ENCODE measurements at places on chromosomes 13 and 19.

DNA sequence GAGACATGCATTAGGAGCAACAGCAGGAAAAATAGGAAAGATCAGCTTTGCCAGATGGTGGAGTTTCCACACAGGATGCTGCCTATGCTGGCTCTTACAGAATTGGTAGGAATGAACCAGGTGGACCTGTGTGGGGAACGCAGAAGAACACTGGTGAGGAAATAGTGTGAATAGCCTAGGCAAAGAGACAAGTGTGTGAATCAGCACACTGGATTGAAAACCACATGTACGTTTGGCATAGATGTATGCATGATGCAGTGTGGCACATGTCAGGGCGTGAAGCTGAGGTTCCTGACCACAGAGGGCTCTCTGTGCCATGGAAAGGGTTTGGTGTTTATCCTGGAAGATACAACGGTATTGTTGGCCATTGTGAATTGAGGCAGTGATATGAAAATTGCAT lies 156.5 kb upstream of the SLC10A2 start:
- DNase-seq, result peak; percentile 90

- no peak for DNase-seq
Measured at GRCh38 chr13:111215081-111216047, 100.3 kb downstream of the ARHGEF7 start.

DNA sequence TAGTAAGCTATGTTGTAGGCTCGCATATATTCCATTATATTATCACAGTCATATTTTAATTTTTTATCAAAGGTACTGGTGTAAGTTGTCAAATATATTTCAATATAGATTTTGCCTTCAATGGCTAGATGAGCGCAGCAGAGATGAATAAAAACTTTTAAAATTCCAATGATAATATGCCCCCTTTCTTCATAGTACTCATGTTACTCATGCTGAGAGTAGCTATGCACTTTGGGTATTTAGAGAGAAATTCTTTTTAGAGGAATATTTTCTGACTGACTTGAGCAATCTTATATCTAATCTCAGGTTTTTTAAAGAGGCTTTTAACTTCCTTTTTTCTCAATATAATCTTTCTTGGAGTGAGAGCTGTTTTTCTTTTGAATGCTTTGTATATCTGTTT lies 11.4 kb downstream of the ZNF254 start:
- no peak for DNase-seq

GRCh38 chr13:72805676-72806346 lies 23.9 kb downstream of the PIBF1 start:
- no peak for DNase-seq

DNA sequence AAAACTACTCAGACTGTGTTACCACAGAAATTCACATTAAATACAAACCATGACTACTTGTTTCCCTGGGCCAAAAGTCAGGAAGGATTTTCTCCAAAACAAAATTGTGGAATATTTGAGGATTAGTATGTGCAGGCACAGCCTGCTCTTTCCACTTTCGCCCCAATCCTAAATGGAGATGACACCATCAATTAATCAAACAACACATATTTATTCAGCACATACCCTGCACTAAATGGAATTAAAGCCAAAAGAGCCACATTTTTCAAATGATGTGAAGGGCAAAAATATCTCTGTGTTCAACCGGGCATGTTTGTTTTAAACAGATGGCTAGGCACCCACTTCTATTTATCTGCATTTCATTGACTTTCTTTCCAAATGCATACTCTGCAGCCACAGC lies 523.1 kb downstream of the DCT start:
- DNase-seq, result no peak

DNA sequence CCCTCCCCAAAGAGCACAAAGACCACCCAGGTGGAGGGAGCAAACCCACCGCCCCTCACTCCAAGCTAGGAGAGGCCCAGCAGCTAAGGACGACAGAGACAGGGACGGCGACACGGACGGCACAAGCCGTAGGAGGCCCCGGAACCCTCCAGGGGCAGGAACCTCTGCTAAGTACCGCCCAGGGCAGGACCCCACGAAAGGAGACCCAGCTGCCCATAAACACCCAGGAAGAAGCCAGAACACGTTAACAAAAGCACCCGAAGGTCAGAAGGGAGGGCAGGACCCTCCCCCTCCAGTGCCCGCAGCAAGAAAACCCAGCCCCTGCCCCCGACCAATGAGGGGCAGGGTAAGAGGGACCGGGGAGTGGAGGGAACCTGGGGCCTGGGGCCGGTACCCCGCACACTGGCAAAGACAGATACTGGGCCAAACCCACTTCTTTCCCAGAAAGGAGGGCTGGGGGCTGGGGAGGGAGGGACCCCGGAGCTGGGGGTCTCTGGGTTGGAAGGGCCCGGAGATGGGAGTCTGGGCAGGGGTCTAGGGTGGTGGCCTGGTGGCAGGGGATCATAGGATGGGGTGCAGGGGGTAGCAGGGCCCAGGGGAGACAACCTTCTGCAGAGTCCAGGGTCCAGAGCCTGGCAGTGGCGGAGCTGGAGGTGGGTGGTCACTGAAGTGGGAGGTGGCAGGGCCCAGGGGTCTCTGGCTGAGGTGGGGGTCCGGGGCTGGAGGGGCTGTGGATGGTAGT lies 2.4 kb downstream of the BTBD2 start:
- DNase-seq, result no peak

DNA sequence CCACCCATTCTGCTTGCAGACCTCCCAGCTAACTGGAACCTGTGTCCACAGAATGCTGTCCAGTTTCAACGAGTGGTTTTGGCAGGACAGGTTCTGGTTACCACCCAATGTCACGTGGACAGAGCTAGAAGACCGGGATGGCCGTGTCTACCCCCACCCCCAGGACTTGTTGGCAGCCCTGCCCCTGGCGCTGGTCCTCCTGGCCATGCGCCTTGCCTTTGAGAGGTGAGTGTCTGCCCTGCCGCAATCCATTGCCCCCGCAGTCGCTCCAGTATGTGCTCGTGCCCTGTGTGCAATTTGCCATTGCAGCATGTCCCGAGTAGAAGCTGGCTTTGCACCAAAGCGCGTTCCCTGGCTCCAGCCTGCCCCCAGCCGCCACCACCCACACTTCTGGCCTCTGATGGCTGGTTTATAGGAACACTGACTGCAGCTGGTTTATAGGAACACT lies 41.9 kb downstream of the CERS4 start:
- DNase-seq, result no peak

DNA sequence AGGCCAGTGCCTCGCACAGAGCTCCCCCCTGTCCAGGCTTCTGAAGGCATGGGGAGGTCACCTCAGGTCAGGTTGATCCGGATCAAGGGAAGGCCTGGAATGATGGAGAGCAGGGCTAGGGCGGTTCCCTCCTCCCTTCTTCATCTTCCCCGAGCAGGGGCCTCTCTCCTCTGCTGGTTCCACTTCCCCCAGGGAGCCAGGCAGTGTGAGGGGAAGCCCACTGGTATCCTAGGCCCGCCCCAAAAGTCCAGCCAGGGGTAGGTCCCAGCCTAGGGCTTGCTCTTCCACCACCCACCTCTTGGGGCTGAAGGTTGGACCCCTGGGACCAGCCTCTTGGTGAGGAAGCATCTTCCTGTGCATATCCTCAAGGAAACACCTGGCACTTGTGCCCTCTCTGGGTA lies 16.4 kb upstream of the PRR19 start:
- DNase-seq, result no peak

DNA sequence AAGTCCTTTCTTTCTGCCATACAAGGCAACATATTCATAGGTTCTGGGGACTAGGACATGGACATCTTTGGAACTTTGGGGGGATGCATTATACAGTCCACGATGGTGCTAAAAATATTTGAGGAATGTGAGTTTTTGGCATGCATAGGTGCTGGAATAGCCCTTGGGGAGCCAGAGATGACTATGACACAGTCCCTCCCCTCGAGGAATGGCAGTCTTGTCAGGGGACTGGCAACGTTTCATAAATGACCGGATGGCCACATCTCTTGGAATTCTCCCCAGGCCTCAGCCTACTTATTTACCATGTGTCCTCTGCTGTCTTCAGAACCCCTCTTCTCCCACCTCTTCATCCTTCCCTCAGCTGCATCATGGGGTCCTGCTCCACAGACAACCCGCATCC lies 13.6 kb downstream of the MEIOSIN start:
- DNase-seq, result no peak

DNA sequence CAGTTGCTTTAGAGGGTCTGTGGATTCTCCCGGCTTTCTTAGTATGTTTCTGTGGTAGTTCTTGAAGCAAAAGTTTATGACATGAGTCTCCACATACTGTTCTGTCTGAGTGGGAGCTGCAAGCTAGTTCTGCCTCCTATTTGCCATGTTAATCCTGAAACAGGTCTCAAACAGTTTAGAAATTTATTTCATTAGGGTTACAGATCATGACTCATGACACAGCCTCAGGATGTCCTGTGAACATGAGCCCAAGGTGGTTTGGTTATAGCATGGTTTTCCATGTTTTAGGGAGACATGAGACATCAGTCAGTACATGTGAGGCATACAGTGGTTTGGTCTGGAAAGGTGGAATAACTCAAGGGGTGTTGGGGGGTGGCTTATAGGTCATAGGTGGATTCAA lies 77.5 kb downstream of the FNDC3A start:
- DNase-seq, result no peak

- DNase-seq, result no peak
Measured at GRCh38 chr19:47471733-47472457, at the start of gene SLC8A2. TSS of gene SLC8A2 (minus strand) at chr19:47471893. CDS start at chr19:47466403, 5,490 bp downstream.

DNA sequence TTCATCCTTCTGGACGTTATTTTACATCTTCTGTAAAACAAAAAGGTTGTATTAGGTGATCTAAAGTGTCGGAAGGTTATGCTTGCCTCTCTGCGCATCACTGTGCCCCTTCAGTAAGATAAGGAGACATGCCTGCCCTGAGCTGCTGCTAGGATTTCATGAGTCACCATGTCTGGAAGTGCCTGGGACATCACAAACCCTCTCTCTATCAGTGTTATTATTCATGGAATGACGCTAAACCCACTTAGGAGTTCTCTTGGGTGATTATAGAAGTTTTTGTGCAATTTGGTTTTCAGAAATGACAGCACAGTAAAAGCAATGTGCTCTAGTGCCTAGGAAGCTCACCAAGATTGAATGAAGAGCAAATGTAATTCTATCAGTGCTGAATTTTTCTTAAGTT lies 617.7 kb downstream of the DCT start:
- DNase-seq, result no peak

DNA sequence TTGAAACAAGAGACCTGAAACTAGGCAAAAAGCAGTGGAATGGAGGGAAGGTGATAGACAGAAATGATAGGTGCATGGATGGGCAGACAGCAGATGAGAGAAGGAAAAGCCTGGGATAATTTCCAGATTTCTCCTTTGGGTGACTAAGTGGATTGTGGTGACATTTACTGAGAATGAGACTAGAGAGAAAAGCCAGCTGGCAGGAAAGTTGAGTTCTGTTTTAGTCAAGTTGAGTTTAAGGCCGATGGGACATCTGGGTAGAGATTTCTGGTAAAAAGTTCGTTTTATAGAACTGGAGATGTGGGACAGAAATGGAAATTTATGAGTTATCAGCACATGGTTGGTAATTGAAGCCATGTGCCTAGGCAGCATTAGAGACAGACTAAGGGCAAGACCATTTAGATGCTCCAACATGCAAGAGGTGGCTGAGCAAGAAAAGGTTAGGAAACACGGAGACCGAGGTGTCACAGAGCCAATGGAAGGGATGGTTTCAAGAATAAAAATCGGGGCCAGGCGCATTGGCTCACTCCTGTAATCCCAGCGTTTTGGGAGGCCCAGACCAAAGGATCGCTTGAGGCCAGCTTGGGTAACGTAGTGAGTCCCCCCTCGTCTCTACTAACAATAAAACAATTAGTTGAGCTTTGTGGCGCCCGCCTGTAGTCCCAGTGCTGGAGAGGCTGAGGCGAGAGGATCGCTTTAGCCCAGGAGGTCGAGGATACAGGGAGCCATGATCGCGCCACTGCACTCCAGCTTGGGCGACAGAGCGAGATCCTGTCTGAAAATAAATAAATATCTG lies 9.6 kb upstream of the DGKH start:
- DNase-seq, result no peak

DNA sequence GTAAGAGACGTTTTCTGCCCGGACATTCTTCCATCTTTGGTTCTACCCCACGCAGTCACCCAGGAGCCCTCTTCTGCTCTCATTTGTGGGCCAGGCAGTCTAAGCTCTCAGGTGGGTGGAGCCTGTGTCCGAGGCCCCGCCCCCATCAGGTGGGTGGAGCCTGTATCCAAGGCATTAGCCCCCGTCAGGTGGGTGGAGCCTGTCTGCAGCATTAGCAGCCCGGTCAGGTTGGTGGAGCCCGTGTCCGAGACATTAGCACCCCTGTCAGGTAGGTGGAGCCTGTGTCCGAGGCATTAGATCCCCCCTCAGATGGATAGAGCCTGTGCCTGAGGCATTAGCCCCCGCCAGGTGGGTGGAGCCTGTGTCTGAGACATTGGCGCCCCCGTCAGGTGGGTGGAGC lies 45.5 kb upstream of the C13orf46 start:
- DNase-seq, result no peak

DNA sequence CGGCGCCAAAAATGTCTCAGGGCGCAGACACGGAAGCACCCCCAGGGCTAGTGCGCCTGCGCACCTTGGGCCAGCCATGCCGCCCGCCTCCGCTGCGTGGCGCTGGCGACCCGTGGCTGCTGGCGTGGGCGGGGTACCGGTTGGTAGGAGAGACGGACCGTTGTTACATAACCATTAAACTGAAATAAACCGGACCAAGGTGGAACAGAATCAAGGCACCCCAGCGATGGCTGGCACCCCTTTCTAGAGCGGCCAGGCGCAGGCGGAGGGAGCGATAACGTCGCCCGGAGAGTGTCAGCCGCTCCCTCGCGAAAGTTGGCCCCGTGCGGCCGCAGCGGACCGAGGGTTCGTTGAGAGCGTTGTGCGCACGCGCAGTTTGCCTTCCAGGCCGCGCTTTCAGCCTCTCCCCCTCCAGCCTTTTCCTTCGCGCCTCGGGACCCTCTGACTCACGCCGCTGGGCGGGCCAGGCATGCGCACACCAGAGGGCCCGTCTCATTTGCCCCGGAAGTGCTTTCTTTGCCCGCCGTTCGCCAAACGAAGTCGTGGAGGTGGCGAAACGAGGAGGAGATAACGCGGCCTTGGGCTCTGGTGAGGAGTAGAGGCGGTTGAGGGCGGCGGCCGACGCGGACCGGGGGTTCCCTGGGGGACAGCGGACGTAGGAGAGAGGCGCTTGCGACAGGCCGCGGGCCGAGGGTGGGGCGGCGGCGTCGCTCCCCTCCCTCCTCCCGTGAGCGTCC lies at the start of the genes PLEKHJ1 and SF3A2:
Gene PLEKHJ1, minus strand, starts transcription at position 16 of the 737 bp plus-strand sequence. CDS start 81 bp downstream, outside the sequence.
Gene SF3A2, plus strand, starts transcription at position 511 of the 737 bp plus-strand sequence. CDS start 6,595 bp downstream, outside the sequence.
- peak; percentile 72 for DNase-seq

- DNase-seq, result no peak
Measured at GRCh38 chr13:112895521-112896465, 73.2 kb upstream of the MCF2L start.

GRCh38 chr19:49997709-49998108 lies 27.5 kb downstream of the VRK3 start:
- DNase-seq, result no peak

GRCh38 chr19:58361900-58362271 lies 665 bp downstream of the ZNF497 start:
- no peak for DNase-seq

DNA sequence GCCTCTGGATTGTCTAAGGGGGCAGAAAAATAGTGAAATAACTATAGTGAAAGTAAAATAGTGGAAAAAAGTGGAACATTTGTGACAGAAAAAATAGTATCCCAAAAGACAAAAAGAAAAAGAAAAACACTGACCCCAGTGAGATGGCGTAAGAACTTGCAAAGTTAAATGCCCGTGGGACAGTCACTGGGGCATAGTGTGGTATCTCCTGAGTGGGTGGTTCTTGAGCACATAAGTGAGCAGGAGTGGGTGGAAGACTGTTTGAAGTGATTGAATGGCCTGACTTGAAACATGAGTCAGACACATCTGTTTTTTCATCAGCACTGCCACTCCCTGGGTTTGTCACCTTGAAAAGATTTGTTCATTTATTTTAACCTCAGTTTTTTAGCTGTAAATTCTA lies 2.5 kb downstream of the ZNF430 start:
- peak; percentile 85 for DNase-seq

- no peak for DNase-seq
Measured at GRCh38 chr19:41478875-41479756, 36.2 kb downstream of the ERICH4 start.

All from epithelial cell of prostate (primary cell).